A673 (cell line): ENCODE measurements at places on chromosomes 5 and 9. TPM values are rescaled to one million over a fixed set of nuclear protein-coding genes. Genes with fewer than 3 reads are reported as not detected.

Gene TMEM252
- not detected in 2 replicates for total RNA-seq

Gene TEX48
- total RNA-seq, result not detected in 2 replicates

Gene ZDHHC11B
- total RNA-seq, result 1.3 and 1.6 TPM in 2 replicates

DNA sequence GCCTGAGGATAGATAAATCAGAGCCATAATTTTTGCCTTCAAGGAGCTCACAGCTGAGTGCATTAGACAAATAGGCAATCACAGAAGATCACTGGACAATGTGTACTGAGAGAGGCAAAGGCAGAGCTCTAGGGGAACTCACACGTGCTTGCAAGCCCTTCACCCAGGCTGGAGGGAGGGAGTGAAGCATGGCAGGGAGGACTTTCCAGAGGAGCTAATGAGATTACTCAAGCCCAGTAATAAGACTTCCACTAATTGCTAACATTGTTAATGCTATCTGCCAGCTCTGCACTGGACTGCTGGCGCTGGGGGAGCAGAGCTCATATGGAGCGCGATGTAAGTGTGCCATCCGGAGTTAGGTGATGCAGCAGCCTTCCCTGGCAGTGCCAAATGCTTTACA, 408.4 kb downstream of the NTRK2 start:
- DNase-seq, result no peak

Gene ZBTB43
- total RNA-seq, result 13.8 and 20.3 TPM in 2 replicates
